ENCODE measurements at places on chromosomes 5 and 9.
A peak's percentile ranks its signal among the peaks of the same experiment; 100 is the strongest.

DNA sequence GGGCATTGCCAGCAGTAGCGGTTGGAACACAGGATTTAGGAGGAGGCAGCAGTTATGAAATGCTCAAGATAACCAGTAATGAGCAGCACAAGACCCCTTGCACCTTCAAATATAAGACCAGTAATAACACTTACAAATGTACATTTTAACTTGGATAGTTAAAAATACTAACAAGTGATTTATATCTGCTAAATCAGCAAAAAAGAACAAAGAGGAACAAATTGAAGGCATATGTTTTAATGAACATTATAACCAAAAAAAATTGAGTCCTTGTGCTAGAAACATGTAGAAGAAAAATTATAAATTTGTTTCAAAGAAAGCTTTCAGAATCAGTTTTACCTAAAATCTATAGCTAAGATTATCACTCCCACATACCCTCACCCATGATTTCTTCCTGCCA is 52.0 kb downstream of the ALDH7A1 start:
- H3K27ac ChIP-seq = no peak overlapping the region
- DNase-seq = no peak
- H3K4me1 ChIP-seq = peaks cover 10% of the 10 kb centered on the region
- H3K27me3 ChIP-seq = no peaks in the 10 kb centered on the region
- H3K4me3 ChIP-seq = no peak overlapping the region

- H3K27me3 ChIP-seq = no peaks in the 10 kb centered on the region
- no peak for DNase-seq
- H3K36me3 ChIP-seq = no peaks in the 10 kb centered on the region
- no peaks in the 10 kb centered on the region for H3K4me1 ChIP-seq
- no peak overlapping the region for H3K4me3 ChIP-seq
These were observed 33.0 kb upstream of the CCDC112 start for GRCh38 chr5:115329475-115329874.

DNA sequence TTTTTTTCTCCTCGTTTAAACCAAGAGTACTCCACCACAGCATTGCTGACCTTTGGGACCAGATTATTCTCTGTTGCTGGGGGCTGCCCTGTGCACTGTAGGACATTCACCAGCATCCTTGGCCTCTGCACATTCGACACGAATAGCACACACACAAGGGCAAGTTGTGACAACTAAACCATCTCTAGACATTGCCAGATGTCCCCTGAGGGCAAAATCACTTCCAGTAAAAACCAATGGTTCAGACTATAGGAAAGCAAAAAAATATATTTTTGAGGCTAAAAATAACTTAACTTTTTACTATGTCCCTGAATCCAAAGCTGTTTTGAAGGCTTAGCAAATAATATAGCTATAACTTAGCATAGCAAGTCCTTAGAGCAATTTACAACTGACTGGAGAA is 65.9 kb downstream of the SEMA5A start:
- DNase-seq = no peak
- no peaks in the 10 kb centered on the region for H3K27me3 ChIP-seq
- no peaks in the 10 kb centered on the region for H3K4me1 ChIP-seq
- H3K36me3 ChIP-seq = no peaks in the 10 kb centered on the region
- H3K4me3 ChIP-seq = no peak overlapping the region

GRCh38 chr9:129979071-129979745 is 63.8 kb downstream of the FNBP1 start:
- H3K36me3 ChIP-seq = peaks cover 7% of the 10 kb centered on the region
- H3K27me3 ChIP-seq = no peaks in the 10 kb centered on the region
- DNase-seq = no peak
- H3K4me3 ChIP-seq = no peak overlapping the region
- H3K27ac ChIP-seq = no peak overlapping the region

- H3K27me3 ChIP-seq = no peaks in the 10 kb centered on the region
- H3K36me3 ChIP-seq = no peaks in the 10 kb centered on the region
- no peak for DNase-seq
- no peaks in the 10 kb centered on the region for H3K4me1 ChIP-seq
- no peak overlapping the region for H3K27ac ChIP-seq
These were observed 8.0 kb upstream of the FCN2 start for GRCh38 chr9:134872482-134873231.

DNA sequence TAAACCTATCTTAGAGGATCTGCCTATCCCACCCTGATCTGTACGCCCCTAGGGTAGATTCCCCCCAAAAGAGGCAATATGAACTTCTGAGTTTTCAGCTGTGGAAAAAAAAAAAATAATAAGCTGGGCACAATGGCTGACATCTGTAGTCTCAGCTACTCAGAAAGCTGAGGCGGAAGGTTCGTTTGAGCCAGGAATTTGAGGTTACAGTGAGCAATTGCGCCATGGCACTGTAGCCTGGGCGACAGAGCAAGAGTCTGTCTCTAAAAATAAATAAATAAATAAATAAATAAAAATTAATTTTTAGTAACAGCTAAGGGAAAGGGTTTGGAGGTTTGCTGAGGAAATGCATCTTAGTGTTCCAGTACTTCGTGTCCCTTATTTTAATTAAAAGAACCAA is 21.1 kb upstream of the SLC28A3 start:
- no peaks in the 10 kb centered on the region for H3K27me3 ChIP-seq
- H3K4me1 ChIP-seq = no peaks in the 10 kb centered on the region
- DNase-seq = no peak
- H3K27ac ChIP-seq = no peak overlapping the region

DNA sequence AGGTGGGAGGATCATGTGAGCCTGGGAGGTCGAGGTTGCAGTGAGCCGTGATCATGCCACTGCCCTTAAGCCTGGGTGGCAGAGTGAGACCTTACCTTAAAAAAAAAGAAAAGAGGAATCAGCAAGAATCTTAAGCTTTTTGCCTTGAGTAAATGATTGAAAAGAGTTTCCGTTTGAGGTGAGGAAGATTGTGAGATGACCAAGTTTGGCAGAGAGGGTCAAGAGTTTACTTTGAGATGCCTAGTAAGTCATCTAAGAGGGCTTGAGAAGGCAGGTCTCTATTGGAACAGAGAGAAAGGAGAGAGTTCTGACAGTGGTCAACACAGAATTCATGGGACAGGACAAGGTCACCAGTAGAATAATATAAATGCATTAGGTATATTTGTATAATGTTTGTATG is 572.1 kb downstream of the TLE4 start:
- no peak for DNase-seq
- H3K27ac ChIP-seq = no peak overlapping the region
- H3K27me3 ChIP-seq = no peaks in the 10 kb centered on the region
- H3K36me3 ChIP-seq = no peaks in the 10 kb centered on the region
- no peak overlapping the region for H3K4me3 ChIP-seq

GRCh38 chr5:76958991-76959767 is 6.3 kb downstream of the CRHBP start:
- DNase-seq = no peak
- peaks cover 8% of the 10 kb centered on the region for H3K27me3 ChIP-seq
- H3K27ac ChIP-seq = peak overlapping the region; percentile 57
- H3K4me1 ChIP-seq = peaks cover 1% of the 10 kb centered on the region

DNA sequence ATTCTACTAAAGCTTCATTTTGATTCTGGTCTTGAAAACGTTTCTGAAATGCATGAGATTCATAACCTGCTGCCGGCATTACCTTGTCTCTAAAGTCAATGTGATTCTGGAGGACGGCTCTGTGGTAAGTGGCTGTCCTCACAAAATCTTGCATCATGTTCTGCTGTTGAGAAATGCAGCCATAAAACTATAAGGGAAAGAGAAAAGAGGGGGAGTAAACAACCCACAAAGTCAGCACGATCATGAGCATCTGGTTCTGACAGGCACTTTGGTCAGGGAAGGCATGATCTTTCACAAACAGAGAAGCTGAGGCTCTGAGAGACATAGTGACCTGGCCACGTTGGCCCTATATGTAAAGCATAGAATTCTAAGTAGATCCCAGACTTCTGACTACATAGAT is 168.9 kb upstream of the PUM3 start:
- no peak for DNase-seq
- no peaks in the 10 kb centered on the region for H3K4me1 ChIP-seq
- H3K27ac ChIP-seq = no peak overlapping the region
- no peaks in the 10 kb centered on the region for H3K36me3 ChIP-seq
- no peaks in the 10 kb centered on the region for H3K27me3 ChIP-seq

Data from adrenal gland (tissue), 19 donors.